ENCODE measurements at places on chromosomes 7 and 10.

DNA sequence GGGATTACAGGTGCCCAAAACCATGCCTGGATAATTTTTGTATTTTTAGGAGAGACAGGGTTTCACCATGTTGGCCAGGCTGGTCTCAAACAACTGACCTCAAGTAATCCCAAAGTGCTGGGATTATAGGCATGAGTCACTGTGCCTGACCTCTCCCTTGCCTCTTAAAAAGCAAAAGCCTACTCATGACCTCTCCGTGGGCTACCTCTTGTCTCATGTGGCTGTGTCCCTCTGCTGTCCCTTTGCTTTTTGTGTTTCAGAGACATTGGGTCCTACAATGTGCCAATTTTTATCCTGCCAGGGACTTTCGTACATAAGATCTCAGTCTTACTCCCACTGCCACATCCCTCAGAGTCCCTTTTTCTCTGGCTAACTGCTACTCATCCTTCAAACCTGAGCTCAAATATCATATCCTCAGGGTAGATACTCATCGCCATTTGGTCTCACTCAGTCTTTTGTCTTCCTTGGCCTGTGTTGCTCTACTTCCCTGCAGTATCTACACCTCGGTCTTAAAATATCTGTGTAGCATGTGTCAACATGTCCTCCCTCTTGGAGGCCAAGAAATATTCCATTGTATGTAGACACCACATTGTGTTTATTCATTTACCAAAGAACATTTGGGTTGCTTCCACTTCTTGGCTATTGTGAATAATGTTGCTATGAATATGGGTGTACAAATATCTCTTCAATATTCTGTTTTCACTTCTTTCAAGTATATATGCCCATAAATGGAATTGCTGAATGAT, 465.0 kb upstream of the KLF6 start:
- peak; percentile 94 for DNase-seq

GRCh38 chr10:131117416-131118212, 193.9 kb downstream of the TCERG1L start:
- DNase-seq: no peak

DNA sequence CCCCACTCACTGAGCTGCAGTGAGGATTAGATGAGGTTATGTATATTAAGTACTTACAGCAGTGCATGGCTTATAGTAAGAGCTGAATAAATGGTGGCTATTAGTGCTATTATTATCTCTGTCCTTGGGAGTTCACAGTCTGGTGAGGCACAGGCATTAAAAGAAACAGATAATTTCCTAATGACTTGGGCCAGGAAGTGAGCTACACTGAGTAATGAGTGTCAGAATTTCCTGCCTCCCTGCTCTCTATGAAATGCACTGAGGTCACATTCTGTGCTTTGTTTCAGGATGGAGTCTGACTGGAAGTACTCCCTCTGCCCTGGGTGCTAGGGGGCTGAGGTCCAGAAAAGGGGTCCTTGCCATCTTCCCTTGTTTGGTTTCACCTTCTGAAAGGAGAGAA, 48.7 kb upstream of the LOXL4 start:
- peak; percentile 17 for DNase-seq

- peak; percentile 68 for DNase-seq
Observed at GRCh38 chr10:104445359-104445758, 91.7 kb downstream of the CFAP58 start.

DNA sequence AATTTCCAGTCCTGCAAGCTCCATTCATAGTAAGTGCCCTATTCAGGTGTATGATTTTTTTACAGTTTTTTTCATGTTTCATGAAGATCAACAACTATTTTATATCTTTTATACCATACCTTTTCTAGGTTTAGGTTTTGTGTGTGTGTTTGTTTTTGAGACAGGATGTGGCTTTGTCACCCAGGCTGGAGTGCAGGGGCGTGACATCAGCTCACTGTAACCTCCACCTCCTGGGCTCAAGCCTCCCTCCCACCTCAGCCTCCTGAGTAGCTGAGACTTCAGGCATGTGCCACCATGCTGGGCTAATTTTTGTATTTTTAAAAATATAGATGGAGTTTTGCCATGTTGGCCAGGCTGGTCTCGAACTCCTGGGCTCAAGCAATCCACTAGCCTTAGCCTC, 35.0 kb downstream of the ARMH3 start:
- DNase-seq: no peak

DNA sequence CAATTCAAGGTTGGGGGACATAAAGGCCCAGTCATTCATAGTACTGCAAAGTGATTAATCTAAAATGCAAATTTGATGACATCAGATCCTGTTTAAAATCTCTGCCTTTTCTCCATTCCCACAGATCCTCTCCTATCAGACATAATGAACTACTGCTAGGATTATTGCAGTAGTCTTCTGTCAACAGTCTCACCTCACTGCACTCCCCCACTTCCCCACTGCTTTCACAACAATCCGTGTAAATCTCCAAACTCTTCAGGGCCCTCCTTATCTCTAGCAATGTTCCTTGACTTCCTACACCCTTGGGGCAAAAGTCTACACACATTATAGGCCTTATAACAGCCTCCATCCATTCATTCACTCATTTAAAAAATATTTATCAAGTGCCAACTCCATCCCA, 112.4 kb downstream of the KBTBD2 start:
- no peak for DNase-seq

DNA sequence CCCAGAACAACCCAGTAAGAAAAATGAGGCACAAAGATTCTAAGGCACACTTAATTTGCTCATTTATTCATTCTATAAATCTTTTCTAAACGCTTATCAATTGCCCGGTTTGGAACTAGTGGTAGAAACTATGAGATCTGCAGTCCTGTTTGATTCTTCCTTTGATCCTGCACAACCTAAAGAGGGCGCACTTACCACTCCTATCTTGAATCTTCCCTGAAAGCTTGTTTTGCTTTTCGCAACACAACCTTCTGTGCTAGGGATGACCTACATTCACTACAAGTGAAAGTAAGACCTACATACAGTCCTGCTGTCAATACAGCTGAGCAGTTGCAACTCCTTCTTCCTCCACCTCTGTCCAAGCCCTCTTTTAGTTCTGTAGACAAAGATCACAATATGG, 12.6 kb upstream of the ARL4A start:
- DNase-seq: peak; percentile 71

DNA sequence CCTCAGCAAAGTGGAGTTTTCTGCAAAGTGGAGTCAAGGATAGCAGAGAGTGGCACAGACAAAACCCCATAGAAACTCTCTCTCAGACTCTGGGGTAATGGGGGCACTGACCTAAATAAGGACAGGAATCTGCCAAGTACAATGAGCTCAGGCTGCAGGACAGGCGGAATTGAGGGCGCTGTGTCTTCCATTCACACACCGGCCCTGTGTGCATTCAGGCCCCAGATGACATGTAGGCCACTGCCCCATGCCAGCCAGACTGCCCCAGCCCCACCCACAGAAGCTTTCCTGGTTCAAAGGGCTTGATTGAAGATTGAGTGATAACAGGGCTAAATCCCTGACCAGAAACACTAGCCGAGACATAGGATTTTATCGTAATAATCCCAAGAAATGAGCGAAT, 52.7 kb downstream of the EEPD1 start:
- DNase-seq: no peak

DNA sequence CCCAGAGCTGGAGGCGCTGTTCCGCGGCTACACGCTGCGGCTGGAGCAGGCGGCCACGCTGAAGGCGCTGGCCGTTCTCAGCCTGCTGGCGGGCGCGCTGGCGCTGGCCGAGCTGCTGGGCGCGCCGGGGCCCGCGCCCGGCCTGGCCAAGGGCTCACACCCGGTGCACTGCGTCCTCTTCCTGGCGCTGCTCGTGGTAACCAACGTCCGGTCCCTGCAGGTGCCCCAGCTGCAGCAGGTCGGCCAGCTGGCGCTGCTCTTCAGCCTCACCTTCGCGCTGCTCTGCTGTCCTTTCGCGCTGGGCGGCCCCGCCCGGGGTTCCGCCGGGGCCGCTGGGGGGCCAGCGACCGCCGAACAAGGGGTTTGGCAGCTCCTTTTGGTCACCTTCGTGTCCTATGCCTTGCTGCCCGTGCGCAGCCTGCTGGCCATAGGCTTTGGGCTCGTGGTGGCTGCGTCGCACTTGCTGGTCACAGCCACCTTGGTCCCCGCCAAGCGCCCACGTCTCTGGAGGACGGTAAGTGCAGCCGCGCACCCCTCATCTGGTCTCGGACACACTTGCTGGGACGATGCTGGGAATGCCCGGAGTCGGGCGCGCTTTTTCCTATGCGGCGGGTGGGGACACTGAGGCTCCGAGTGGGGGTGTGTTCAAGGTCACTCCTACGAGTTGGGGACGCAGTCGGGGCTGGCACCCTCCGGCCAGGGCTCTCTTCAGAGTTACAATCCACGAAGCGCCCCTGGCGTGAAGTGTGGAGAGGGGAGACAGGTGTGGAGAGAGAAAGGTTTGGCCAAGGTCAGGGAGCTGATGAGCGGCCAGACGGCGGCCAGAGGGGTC, 717 bp downstream of the ADCY1 start:
- DNase-seq: peak; percentile 16

DNA sequence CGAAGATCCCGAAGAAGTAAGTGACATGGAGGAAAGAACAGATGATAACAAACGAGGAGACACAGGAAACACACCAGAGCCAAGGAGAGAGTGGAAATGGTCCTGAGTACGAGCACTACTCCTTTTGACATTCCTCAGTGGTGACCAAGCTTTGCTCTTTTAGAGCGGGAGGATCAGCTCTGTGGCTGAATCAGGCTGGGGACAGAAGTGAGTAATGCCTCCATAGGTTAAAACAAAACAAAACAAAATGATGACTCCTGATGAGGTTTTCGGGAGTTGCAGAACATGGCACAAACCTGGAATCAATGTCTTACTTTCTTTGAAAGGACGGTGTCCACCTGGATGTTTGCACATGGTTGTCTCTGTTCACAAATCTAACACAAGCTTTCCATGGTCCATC, 30.3 kb upstream of the TCF7L2 start:
- DNase-seq: peak; percentile 69

DNA sequence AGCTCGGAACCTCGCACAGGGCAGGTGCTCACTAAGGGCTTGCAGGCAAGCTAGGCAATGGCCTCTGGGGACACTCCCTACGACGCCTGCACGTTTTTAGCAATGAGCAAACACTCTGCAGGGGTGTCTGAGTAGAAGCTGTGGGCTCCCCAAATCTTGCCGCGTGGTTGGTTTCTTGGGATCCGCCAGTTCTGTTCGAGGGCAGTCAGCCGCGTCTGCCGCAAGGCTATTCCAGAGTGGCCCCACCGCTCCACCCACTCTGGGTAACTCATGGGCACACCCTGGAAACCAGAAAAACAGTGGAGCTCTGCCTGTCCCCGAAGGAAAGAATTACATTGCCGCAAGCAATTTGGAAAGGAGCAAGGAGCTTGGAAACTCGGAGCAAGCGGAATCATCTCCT, 189.3 kb upstream of the LYZL2 start:
- no peak for DNase-seq

GRCh38 chr10:98638920-98639319, 192.2 kb upstream of the HPS1 start:
- no peak for DNase-seq

GRCh38 chr7:128867842-128868623, 5.4 kb downstream of the ATP6V1F start:
- DNase-seq: peak; percentile 23

DNA sequence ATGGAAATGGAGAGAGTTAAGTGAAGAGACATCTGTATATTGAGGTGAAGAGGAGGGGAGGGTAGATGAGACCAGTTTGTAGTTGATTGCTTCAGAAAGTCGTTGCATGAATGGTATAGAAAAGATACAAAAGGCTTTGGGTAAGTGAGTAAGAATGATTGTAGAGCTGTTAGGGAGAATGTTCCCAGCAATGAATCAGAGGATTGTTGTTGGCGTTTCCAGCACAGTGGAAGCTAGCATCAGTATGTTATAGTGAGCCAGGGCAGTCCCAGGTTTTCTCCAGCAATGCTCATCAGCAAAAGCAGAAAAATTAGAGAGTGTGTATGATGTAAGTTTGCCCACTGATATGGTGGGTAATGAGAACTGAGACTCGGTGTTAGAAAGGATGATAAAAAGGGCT, 15.4 kb upstream of the CDK6 start:
- DNase-seq: no peak

DNA sequence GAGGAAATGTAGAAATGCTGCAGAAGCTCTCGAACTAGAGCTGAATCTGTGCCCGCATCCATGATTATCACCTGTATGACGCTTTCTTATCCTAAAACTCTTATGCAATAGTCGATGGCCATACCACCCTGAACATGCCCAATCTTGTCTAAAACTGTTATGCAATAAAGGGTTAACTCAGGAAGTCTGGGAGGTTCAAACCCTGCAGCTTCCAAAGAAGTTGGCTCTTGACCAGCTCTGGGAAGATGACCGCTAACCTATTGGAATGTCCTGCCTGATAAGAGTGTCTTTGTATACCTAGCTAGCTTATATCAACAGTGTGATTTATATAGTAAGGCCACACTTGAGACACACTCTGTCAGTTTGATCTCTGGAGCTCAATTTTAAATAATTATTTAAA, 3.4 kb upstream of the C10orf88 start:
- DNase-seq: peak; percentile 79

DNA sequence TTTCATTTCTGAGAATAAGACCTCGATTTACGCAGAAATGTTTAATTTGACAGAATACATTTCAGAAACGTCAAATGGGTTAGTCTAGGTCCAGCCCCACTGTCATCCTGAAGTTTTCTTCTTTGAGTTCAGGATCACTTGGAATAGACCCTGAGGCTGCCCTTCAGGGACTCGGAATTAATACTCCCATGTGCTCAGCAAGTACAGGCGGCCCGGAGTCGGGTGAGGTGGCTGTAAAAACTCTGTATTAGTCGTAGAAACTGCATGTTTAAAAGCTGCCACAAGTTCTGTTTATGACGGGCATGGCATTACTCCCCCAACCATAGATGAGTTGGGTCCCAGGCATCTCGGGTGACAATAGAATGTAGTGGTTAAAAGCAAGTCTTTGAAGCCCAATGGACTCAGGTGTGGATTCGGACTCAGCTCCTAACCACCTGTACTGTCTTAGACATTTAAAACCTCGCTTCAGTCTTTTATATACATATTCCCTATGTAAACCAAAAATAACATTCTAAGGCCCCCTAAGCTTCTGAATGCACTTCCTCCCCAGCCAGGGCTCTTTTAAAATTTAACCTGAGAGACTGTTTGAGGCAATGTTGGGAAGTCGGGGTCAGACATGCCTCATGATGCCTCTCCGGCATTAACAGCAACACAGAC, 216.3 kb downstream of the ADARB2 start:
- no peak for DNase-seq

DNA sequence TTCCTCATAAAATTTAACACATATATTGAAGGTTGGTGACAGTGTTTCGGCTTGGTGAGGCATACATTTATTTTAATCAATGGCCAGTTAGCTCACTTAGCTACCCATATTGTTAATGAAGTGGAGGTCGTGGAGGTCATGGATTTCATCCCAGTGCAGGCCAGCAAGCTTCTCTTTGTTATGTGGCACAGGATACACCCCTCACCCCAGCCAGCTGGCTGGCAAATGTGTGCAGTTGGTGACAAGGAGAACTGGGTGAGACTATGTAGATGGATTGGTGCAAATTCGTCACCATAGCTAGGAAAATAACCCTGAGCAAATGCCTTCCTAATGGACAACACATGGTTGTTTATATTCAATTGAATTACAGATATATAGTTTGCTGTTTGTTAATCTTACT, 50.5 kb upstream of the FOXP2 start:
- no peak for DNase-seq

Measured in MCF 10A (cell line).